ENCODE measurements at places on chromosomes 13 and 19.
A peak's percentile ranks its signal among the peaks of the same experiment; 100 is the strongest.

DNA sequence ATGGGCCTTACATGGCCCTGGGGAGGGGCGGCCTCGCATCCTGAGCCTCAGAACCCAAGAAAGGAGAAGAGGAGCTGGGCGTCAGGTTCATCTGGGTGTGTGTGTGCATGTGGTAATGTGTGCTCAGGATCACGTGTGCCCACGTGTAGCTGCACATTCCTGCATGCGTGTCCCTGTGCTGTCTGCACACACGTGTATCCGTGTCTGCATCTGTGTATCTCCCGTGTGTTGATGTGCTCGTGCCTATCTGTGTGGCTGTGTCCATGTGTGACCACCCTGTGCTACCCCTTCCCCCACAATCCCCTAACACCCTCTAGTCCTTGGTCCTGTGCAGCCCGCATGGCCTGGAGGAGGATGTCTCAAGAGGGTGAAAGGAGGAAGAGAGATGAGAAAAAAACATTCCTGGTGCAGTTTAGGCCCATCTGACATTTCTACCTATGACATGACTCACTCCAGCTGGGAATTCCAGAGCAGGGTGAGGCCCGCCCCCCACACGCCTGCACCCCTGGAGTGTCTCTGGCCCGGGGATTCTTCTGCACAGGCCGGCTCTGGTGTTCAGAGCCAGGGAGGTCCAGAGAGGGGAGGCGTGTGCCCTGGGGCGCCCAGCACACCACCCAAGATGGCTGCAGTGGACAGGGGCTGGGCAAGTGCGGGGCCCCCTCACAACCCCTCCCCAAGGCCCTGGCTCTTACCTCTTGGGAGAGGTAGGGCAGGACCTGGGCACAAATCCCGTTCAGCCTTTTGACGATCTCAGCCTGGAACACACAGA, 7.1 kb downstream of the TLE5 start:
- DNase-seq: no peak

GRCh38 chr19:16018801-16019551, 57.3 kb upstream of the TPM4 start:
- DNase-seq: no peak

DNA sequence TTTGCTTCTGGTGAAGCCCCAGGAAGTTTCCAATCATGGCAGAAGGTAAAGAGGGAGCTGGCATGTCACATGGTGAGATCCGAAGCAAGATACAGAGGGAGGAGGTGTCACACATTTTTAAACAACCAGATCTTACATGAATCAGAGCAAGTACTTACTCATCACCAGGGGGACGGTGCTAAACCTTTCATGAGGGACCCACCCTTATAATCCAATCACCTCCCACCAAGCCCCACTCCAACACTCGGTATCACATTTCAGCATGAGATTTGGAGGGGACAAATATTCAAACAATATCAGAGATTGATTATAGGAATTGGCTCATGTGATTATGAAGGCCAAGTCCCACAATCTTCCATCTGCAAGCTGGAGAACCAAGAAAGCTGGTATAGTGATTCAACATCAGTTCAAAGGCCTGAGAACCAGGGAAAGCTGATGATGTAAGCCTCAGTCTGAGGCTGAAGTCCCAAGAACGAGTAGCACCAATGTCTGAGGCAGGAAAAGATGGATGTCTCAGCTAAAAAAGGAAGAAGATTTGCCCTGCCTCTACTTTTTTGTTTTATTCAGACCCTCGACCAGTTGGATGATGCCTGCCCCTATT, 58.6 kb upstream of the WDFY2 start:
- DNase-seq: no peak

- no peak for DNase-seq
Observed at GRCh38 chr13:111911121-111911720, 155.7 kb upstream of the SOX1 start.

GRCh38 chr19:33177417-33177979, 16.6 kb upstream of the LRP3 start:
- peak; percentile 84 for DNase-seq

DNA sequence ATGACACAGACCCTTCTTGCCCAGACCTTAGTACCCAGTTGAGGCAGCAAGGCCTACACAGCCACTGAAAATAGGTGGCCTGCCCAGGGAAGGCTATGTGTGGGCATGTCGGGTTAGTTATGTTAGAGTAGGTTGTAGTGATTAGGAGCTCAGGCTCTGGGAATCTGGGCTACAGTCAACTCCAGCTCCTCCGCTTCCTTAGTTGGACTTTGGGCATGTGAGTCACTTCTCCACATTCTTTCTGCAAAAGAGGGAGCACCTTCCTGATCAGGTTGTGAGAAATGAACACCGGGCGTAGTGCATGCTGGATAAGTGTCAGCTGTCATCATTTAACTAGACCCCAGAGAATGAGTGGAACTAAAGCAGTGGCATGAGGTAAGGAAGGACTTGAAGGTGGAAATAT, 64.8 kb downstream of the ARHGAP35 start:
- no peak for DNase-seq

DNA sequence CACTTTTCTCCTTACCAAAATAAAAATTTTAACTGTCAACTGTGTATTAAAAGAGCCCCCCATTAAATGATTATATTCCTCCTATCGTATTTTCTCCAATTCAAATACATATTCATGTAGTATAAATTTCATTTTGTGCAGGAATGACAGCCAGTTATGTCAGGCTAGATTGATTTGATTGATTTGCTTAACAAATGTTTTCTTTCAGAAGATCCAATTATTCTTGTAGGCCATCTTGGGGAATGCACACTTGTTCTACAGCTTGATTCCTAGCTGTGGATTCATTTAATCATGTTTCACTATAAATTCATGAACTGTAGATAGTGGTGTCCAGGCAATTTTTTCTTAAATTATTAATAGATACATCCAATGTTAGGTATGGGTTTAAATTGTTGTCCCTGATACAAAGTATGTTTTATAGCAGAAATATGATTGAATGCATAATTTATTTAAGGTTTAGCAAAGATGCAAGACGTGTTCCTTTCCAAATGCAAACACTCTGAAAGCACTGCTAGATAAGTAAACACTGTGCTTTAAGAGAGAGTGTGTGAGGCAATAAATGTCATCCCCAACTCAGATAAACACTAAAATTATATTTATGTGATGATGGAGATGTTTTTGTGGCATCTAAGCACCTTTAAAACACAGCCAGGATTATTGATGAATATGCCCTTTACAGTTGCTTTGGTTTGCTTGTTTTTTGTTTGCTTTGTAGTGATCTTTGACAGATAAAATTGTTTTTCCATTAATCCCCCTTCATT, 531.1 kb downstream of the DCT start:
- no peak for DNase-seq

DNA sequence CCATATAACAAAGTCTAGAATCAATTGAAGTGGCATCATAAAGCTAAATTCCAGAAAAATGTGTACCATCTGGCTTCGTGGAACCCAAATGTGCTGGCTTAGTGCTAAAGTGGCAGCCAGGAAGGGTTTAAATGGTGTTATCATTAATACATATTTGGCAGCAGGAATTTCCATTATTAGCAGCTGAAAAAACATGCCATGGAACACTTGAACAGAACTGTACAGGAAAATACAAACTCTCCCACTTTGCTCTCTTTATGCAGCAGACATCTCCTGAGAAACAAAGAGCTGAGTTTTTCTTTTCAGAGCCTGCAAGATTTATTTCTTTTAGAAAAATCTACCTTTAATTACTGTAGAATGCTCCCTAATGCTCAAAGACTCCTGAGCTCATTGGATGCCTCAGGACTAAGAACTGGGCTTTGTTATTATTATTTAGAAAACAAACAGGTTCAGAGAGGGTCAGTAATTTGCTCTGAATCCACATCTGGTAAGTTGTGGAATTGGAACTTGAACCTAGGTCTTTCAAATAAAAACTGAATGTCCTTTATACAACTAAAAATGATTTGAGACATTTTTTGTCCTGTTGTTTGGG, 179.0 kb downstream of the LACC1 start:
- DNase-seq: no peak

GRCh38 chr13:52001120-52001731, 10.0 kb downstream of the ATP7B start:
- peak; percentile 47 for DNase-seq

DNA sequence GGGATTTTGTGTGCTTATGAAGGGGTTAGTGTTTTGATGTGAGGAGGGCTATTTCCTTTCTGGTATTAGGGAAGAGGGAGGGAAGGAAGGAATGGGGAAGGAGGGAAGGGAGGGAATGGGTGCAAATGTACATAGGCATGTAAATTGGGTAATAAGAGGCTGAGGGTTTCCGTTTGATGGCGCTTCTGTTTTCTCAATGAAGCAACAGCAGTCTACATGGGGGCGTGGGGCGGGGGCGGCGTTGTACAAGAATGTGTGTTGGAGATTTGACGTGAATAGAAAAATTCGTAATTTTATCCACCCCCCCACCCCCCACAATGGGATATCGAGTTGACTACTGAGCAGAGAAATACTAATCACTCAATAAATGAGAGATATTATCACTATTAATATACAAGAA, 52.5 kb downstream of the PDS5B start:
- DNase-seq: no peak

GRCh38 chr19:1884719-1885334, 469 bp downstream of the ABHD17A start:
- no peak for DNase-seq

GRCh38 chr19:55024111-55024510, 14.0 kb downstream of the GP6 start:
- no peak for DNase-seq

GRCh38 chr19:4140237-4140711, 13.2 kb upstream of the CREB3L3 start:
- DNase-seq: peak; percentile 73

GRCh38 chr13:80036845-80037504, 304.0 kb downstream of the SPRY2 start:
- DNase-seq: peak; percentile 96

DNA sequence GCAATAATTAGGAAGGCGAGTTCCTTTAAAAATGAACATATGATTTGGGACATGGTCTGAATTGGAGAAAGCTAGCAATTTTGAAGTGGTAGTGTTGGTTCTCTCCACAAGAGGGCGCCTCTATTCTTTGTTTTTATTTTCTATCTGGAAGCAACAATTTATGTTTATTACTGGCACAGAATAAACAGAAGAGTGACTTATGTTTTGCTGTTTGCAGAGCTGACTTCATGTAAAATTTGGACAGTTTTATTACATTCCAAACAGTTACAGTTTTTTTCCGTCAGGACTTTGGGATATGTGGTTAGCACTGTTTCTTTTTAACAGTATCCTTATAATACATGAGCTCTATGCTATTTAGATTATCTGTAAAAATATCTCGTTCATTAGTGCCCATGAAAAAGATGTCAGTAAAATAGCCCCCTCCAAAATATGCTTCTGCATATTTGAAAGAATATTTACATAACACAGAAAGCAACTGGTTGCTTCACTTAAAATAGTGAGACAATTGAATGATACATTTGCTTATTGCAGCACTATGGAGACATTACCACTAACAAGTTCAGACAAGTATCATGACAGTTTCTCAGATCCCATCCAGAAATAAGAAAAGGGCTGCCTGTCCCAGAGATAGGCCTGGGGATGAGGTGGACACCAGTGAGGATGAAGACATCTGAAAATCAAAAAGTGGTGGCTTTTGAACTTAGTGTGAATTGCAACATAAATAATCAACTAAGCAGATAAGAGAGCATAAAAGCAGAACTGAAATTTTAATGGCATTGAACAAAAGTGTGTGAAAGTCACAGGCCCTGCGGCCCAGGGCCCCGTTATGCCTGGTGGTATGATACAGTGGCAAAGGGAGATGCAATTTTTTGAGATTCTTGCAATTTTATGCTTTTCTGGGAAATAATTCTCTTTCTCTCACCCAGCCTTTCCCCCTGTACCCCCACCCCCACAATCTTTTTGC, 32.3 kb upstream of the FGF9 start:
- peak; percentile 13 for DNase-seq

GRCh38 chr19:16516381-16516780, 20.2 kb downstream of the C19orf44 start:
- DNase-seq: no peak

DNA sequence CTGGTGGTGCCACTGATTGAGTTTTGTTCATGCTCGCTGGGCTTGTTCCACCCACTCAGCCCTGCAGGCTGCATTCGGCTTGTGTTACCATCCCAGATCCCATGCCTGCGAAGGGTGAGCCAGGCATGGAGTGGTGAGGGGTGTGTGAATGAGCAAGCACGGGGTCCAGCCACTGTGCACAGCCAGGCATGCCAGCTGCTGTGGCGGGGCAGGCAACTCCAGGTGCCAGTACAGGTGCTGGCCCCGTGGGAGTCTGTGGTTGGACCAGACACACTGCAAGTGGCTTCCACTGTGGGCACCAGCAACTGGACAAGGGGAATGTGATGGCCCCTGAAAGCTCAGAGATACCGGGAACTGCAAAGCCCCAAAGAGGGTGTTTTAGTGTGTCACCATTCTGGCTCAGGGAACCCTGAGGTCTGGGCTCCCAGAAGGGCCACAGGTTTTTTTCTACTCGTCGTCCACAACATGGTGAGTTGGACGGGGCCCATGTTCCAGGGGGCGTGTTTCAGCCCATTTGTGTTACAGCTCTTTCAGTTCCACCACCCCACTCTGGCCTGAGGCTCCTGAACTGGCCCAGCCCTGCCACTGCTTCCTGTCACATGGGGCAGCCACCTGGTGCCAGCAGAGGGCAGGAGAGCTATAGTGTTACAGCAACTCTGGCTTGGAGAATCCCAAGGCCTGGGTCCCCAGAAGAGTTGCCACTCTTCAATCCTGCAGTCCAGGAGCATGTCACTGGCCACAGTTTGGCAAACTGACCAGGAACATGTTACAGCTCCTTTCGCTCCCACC, 217.0 kb upstream of the OBI1 start:
- DNase-seq: no peak

DNA sequence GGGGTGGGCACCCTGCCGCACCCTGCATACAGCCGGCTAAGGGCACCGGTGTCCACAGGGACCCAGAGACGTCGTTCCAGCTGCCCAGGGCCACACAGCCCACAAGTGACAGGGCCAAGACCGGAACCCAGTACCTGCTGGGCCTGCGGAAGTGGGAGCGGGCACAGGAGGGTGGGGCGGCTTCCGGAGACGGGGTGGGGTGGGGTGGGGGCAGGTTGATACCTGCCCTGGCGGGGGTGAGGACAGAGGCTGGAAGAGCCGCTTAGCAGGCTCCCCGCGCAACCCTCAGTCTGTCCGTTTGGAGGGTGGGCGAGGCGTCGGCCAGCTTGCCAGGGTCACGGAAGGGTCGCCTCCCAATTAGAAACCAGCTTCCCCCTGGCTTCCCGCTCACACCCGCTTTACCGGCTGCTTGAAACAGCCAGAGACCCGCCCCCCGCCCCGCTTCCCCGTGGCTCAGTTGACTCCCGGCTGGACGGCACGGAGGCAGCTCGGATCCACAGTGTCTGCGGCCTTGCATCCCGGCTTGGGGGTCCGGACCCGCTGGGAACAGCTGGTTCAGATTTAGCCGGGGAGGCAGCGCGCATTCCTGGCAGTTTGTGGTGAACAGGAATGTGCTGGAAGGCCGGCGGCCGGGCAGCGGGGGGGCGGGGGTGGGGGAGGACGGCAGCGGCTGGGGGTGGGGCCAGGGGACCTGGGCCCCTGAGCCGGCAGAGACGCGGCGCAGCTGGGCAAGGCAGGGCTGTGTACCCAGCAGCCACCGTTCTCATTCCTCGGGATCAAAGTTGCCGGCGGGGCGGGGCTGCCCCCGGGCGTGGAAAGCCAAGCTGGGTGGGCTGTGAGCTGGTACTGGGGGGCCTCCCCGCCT, 1.9 kb downstream of the CNN2 start:
- DNase-seq: peak; percentile 13

Measured in inflammatory macrophage treated with lipopolysaccharide for 4 hours (primary cell).